Skeletal muscle cell (primary cell): ENCODE measurements at places on chromosomes 16 and 17.

GRCh38 chr16:69845181-69845580 is 83.0 kb downstream of the WWP2 start:
- DNase-seq: no peak

- no peak for DNase-seq
These were observed 299.4 kb downstream of the CPPED1 start for GRCh38 chr16:12504312-12504711.

DNA sequence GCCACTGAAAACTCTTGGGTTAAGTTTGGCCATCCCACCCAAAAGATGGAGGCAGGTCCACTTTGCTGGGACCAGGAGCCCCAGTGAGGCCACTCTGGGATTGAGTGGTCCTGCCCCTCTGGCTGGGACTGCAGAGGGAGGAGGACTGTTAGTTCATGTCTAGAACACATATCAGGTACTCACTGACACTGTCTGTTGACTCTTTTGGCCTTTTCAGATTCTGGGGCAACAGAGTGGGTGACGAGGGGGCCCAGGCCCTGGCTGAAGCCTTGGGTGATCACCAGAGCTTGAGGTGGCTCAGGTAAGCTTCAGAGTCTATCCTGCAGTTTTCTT is 19.5 kb upstream of the CYLD start:
- DNase-seq: no peak

DNA sequence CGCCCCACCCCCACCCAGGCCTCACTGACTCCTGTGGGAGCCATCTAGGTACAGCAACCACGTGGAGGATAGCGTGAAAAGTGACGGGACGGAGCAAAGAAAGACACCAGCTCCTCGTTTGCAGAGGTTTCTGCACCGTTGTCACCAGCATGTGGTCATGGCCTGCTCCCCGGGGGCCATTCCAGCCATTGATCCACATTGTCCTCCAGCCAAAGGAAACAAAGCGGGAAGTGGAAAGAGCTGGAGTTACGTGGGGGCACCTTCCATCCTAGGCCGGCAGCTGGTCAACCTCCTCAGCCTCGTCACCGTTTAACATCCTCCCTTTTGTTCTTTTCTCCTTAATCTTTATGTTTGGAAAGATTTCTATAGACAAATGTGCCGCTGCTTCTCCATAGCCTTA is 153.7 kb downstream of the RPTOR start:
- no peak for DNase-seq

GRCh38 chr17:28719021-28719433 is 758 bp upstream of the RPL23A start:
- DNase-seq: no peak

- no peak for DNase-seq
These were observed 868.4 kb upstream of the SOX9 start for GRCh38 chr17:71252436-71252835.

- no peak for DNase-seq
These were observed 10.9 kb downstream of the HSPB9 start for GRCh38 chr17:42133461-42134041.

- DNase-seq: no peak
These were observed 40.5 kb downstream of the LCMT1 start for GRCh38 chr16:25151996-25152395.

GRCh38 chr16:75193265-75193650 is 13.7 kb downstream of the CTRB2 start:
- DNase-seq: no peak

DNA sequence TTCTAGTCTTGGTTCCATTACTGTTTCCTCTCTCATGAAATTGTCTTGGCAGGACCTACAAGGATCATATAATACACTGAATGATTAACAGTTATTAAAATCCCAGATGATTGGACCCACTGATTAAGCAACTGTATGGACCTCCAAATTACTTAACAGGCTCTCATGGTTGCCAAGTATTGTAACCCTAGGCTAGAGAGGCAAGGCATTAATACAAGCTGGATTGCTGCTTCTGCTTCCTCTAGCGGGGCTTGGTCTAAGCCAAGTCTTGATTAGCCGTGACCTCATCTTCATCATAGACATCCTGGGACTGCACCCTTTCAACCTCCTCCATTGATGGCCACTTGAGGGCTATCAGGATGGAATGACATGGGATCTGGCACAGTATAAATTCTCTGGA is 46.9 kb downstream of the SYCE1L start:
- DNase-seq: no peak

DNA sequence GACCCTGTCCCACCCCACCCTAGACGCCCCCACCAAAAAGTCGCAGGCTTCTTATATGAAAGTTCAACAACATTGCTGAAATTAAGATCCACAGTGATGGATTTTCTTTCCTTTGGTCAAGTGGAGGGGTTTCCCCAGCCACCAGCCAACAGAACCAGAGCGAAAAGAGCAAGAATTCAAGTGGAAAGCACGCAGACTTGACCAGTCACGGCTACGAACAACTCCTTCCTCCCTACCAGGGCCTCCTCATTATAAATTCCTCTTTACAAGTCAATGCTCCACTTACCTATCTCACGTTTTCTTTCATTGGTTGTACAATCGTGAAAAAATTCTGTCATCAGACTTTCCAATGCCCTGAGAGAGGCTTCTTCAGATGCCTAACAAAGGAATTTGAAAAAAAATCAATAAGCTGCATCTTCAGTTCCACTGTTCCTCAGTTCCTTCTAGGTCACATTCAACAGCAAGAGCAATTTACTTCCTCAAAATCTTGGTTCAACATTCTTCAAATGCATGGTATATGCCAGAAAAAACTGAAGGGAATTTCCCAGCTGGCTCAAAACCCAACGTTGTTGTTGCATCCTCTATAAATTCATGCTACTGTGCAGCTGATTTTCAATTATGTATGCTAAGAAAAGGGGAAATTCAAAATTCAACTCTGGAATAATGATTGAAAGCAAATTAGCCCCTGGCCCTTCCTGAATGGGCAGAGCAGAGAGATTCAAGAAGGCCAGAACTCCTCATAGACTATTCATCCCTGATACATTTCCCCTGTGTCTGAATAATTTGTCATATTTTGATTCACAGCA is 30.9 kb downstream of the XPO6 start:
- no peak for DNase-seq

- no peak for DNase-seq
These were observed 27.2 kb upstream of the ITGA3 start for GRCh38 chr17:50028736-50029120.

DNA sequence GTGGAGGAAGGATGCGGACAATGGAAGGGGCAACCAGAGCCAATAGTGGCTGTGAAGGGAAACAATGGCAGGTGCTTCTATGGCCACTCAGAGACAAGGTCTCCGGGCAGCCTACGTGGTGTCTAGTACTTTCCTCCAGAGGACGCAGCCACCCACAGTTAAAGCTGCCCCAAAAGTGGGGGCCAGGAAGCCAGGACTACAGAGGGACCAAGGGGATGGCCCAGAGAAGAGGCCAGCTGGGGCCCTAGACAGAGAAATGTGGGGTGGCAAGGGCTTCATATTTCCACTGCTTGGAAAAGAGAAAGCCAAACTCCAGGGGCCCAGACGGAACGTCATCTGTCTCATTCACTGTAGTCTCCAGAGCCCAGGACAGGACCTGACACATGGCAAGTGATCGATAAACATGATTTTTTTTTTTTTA is 837 bp upstream of the PER1 start:
- no peak for DNase-seq

DNA sequence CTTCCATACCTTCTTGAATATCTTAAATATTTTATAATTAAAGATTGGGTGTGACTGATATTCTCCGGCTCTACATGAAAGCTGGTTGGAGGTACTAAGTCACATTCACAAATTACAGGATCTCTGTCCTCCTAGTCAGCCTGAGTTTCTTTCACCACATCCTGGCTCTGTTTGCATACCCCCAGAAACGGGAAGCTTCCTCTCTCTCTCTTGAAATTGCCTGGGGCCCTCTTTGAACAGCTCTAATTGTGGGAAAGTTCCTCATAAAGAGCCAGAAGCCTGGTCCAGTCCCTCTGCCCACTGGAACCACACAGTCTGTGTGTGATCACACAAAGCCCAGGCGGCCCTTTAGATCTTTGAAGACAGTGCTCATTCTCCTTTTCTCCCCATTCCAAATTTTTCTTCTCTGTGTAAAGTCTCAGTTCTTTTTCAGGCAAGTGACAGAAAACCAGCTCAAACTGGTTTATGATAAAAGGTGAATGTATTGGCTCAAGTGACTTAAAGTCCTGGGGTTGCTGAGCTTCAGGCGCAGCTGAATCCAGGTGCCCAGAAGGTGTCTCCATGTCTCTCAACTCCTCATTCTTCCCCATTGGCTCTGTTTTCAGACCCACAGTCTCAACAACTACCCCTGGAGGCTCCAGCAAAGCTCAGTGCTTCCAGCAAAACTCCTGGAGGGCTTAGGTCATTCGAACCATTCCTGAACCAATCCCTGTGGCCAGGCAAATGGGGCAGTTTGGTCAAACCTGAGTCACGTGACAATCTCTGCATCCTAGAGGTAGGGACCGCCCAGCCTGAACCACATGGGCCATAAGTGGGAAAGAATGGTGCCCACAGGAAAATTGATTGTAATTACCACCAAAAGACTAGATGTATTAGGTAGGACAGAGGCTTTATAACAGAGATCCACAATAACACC is 8.5 kb upstream of the RAI1 start:
- DNase-seq: no peak

DNA sequence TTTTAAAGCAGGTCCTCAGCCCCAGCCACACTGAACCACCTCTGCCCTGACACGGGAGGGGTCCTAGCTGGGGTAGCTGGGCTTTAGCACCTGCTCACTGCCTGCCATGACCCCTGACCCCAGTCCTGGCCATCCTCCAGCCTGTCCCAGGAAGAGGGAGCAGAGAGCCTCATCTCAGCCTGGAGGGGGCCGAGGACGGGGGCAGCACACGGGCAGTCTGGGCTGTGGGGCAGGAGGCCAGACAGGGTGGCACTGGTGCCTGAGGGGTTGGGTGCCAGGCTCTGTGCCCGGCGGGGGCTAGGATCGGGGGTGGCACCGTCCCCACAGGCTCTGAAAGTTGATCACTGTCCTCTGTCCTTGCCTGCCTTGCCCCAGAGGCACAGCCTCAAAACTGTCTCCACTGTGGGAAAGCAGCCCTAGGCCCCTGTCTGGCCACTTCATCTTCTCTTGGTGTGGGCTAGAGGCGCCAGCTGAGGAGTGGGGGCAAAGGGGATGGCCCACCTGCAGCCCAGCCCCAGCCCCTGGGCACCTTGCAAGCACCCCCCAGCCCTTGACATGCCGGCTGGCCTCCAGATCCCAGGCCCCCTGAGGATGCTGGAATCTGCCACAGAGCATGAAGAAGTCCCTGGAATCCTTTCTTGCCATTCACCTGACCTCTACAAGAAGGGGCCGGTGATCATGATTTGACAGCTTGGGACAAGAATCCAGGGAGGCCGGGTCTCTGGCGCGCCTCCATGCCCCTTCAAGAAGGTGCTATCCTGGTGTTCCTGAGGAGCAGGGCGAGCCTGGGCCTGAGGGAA is 15.7 kb downstream of the ENDOV start:
- DNase-seq: no peak

GRCh38 chr17:55120651-55121050 is 144.1 kb upstream of the HLF start:
- DNase-seq: no peak

GRCh38 chr17:32292094-32292493 is 26.5 kb downstream of the RHBDL3 start:
- no peak for DNase-seq

GRCh38 chr16:81310045-81310644 is 4.6 kb upstream of the GAN start:
- DNase-seq: no peak

GRCh38 chr16:66273644-66274334 is 92.7 kb upstream of the CDH5 start:
- no peak for DNase-seq

DNA sequence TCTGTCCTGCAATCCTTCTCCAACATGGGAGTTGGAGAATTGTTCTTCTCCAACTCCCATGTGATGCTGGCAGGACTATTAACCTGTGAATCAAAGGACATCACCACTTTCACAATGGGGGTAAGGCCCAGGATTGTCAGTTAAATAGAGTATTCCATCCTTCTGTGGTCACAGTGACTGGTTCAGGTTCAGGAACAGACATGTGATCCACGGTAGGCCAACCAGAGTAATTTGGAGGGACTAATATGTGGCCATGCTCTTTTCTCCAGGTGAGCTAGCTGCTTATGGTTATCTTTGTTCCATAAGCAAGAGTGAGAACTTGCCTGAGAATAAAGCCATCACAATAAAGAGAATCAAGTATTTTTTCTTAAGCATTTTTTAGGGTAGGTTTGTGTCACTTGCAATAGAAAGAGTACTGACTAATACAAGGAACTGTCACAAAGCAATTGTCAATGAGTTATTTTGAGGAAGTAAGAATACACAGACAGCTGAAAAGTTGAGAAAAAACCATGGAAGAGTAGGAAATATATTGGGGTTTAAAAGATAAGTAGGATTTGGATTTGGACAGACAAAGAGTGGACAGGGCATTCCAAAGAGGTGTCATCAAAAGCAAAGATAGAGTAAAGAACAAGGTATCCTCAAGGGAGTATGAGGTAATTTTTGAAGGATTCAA is 63.4 kb downstream of the BRIP1 start:
- DNase-seq: no peak

DNA sequence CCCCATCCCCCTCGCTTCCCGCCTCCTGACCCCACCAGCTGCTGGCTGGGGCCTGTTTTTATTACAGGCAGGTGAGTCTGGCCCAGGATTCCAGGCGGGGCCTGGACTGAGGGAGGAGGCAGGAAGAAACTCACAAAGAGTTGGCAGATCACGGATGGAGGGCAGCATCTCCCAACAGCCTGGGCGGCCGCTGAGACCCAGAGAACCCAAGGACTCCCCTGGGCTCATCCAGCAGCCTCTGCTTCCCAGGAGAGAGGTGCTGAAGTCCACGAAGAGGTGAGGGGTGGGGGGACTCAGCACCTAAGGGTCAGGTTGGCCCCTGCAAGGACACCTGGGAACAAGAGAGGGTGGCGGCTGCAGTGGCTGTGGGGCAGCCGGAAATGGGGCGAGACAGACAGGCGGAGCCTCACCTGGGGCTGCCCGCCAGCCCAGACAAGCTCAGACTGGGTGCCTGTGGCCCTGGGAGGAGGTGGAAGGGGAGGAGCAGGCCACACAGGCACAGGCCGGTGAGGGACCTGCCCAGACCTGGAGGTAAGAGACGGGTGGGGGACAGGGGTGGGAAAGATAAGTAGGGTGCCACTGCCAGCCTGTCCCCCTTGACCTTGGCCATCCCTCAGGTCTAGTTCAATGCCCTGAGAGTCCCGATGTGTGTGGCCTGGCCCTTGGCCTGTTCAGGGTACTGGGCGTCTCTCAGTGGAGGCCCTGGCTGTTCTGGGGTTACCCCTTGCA is 8.7 kb upstream of the ADGRG1 start:
- DNase-seq: no peak

- DNase-seq: no peak
These were observed 2.0 kb upstream of the UNKL start for GRCh38 chr16:1416521-1416941.
